ENCODE measurements at places on chromosomes 5 and 9.

DNA sequence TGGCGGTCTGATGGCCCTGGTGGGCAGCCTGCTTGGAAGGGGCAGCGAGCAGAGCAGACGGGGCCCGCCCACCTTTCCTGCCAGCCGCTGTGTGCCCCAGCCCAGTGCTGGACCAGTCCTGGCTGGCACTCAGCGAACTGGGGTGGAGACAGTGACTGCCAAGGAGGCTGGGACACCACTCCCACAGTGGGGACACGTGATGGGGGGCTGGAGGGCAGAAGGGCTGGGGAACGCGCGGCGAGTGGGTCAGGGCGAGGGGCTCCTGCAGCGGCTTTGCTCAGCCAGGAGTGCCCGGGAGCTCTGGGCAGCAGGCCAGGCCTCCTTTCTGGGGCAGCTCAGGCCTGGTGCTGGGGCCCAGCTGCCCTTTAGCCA lies 19.5 kb downstream of the NCS1 start:
- H3K4me1 ChIP-seq = no peaks in the 10 kb centered on the region
- no peaks in the 10 kb centered on the region for H3K27me3 ChIP-seq
- no peaks in the 10 kb centered on the region for H3K36me3 ChIP-seq

GRCh38 chr5:132826424-132827082 lies 3.9 kb downstream of the SHROOM1 start:
- no peak overlapping the region for H3K27ac ChIP-seq
- peak overlapping the region; percentile 42 for H3K4me3 ChIP-seq
- H3K4me1 ChIP-seq = peaks cover 3% of the 10 kb centered on the region
- peaks cover 6% of the 10 kb centered on the region for H3K36me3 ChIP-seq
- DNase-seq = no peak
- H3K27me3 ChIP-seq = peaks cover 25% of the 10 kb centered on the region

GRCh38 chr9:35357116-35357515 lies 132.8 kb upstream of the RUSC2 start:
- DNase-seq = no peak
- H3K4me3 ChIP-seq = no peak overlapping the region
- H3K36me3 ChIP-seq = no peaks in the 10 kb centered on the region
- no peaks in the 10 kb centered on the region for H3K4me1 ChIP-seq

- H3K4me3 ChIP-seq = no peak overlapping the region
- no peaks in the 10 kb centered on the region for H3K27me3 ChIP-seq
- H3K4me1 ChIP-seq = no peaks in the 10 kb centered on the region
- H3K27ac ChIP-seq = no peak overlapping the region
Measured at GRCh38 chr5:78116167-78116566, 178.3 kb downstream of the AP3B1 start.

- H3K27me3 ChIP-seq = no peaks in the 10 kb centered on the region
- no peak overlapping the region for H3K27ac ChIP-seq
- H3K4me3 ChIP-seq = no peak overlapping the region
- H3K4me1 ChIP-seq = no peaks in the 10 kb centered on the region
- no peak for DNase-seq
Measured at GRCh38 chr9:79143211-79143610, 428.6 kb upstream of the TLE4 start.

GRCh38 chr5:91332267-91333045 lies 50.7 kb downstream of the ARRDC3 start:
- H3K4me1 ChIP-seq = peaks cover 6% of the 10 kb centered on the region
- no peak overlapping the region for H3K27ac ChIP-seq
- H3K27me3 ChIP-seq = no peaks in the 10 kb centered on the region
- no peaks in the 10 kb centered on the region for H3K36me3 ChIP-seq
- no peak overlapping the region for H3K4me3 ChIP-seq
- no peak for DNase-seq

GRCh38 chr9:133513214-133514100 lies 11.3 kb downstream of the MYMK start:
- DNase-seq = no peak
- H3K27ac ChIP-seq = no peak overlapping the region
- no peaks in the 10 kb centered on the region for H3K36me3 ChIP-seq
- H3K4me3 ChIP-seq = no peak overlapping the region

DNA sequence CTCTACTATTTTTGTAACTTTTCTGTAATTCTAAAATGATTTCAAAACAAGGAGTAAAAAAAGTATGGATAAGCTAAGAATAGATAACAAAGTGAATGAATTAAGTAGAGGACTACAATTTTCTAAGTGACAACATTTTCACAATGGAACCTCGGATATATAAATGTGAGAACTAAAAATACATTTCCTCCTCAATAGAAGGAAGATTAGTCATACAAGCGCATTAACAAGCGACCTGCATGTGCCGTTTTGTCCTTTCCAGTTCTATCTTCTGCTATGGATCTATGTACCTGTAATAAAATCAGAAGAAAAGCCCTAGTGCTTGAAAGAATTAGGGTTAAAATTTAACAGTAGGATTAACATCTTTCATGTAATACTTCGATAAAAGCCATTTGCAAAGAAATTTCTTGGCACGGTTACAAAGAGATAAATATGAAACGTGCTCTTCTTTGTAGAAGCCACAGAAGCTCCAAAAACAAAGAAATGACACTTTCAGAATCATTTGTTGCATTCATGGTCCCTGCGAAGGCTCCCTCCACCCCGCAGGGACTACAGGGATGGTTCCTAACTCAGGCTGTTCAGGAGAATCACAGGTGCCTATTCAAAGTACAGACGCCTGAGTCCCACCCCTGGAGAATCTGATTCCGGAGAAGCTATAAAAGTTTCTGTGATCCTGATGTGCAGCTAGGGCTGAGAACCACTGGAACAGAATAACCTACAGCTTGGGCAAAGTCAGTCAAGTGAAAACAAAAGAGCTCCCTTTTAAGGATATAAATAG lies 216.6 kb upstream of the EFNA5 start:
- H3K4me3 ChIP-seq = no peak overlapping the region
- H3K27ac ChIP-seq = no peak overlapping the region
- no peaks in the 10 kb centered on the region for H3K27me3 ChIP-seq
- H3K4me1 ChIP-seq = no peaks in the 10 kb centered on the region

DNA sequence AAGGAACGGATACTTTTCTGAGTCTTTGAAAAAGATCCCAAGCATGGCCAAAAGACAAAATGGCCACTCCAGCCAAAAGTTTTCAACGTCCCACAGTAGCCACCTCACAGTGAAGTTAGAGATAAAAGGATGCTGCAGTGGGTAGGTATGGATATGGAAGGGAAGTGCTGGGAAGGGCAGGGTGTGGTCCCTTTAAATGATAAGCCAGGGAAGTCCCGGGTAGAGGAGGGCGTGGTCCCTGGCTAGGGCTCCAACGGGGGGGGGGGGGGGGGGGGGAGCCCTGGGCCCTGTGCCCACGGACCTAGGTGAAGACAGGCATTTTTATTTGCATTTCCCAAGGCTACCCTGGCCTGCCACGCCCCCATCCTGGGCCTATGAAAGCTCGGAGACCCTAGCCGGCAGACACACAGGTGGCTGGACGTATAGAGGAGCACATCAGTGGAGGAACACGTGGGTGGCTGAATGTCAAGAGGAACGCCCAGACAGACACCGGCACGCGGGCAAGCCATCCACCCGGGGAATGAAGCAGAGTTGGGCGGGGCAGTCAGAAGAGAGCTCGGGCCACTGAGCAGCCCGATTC lies 306.7 kb downstream of the NFIB start:
- no peaks in the 10 kb centered on the region for H3K27me3 ChIP-seq
- no peaks in the 10 kb centered on the region for H3K36me3 ChIP-seq
- H3K4me1 ChIP-seq = no peaks in the 10 kb centered on the region
- no peak overlapping the region for H3K4me3 ChIP-seq

- H3K4me1 ChIP-seq = peaks cover 1% of the 10 kb centered on the region
- no peak overlapping the region for H3K27ac ChIP-seq
- no peaks in the 10 kb centered on the region for H3K36me3 ChIP-seq
- H3K4me3 ChIP-seq = no peak overlapping the region
- H3K27me3 ChIP-seq = no peaks in the 10 kb centered on the region
Measured at GRCh38 chr9:106615118-106615889, 247.7 kb upstream of the ZNF462 start.

DNA sequence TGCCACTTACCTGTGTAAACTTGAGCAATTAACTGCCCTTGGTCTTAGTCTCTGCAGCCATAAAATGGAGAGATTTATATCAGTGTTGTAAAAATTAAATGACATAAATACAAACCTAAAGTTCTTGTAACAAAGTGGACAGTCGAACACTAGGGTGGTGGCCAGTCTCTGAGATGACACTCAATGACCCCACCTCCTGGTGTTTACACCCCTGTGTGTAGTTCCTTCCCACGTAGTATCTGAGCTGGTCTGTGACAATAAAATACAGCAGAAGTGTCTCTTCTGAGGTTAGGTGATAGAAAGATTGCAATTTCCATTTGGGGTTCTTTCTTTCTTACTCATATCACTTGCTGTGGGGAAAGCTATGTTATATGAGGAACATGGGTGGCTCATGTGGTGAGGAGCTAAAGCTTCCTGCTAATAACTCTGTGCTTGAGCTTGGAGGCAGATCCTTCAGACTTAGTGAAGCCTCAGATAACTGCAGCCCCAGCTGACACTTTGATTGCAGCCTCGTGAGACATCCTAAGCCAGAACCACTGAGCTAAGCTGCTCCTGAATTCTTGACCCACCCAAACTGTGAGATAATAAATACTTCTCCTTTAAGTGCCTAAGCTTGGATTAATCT lies 173.4 kb upstream of the CHD1 start:
- no peaks in the 10 kb centered on the region for H3K36me3 ChIP-seq
- H3K27ac ChIP-seq = no peak overlapping the region
- no peaks in the 10 kb centered on the region for H3K4me1 ChIP-seq
- H3K27me3 ChIP-seq = no peaks in the 10 kb centered on the region
- no peak overlapping the region for H3K4me3 ChIP-seq

GRCh38 chr5:143059976-143060765 lies 290.0 kb downstream of the ARHGAP26 start:
- H3K4me1 ChIP-seq = peaks cover 2% of the 10 kb centered on the region
- H3K27ac ChIP-seq = no peak overlapping the region
- no peak for DNase-seq

GRCh38 chr9:88164850-88165249 lies 26.6 kb upstream of the SPATA31C2 start:
- DNase-seq = no peak
- H3K36me3 ChIP-seq = peaks cover 4% of the 10 kb centered on the region
- no peak overlapping the region for H3K27ac ChIP-seq
- H3K4me1 ChIP-seq = peaks cover 8% of the 10 kb centered on the region

- no peaks in the 10 kb centered on the region for H3K27me3 ChIP-seq
- H3K4me1 ChIP-seq = no peaks in the 10 kb centered on the region
- H3K36me3 ChIP-seq = peaks cover 4% of the 10 kb centered on the region
- H3K27ac ChIP-seq = no peak overlapping the region
- no peak overlapping the region for H3K4me3 ChIP-seq
Measured at GRCh38 chr9:97046228-97046627, 7.3 kb upstream of the CTSV start.

- DNase-seq = no peak
- no peaks in the 10 kb centered on the region for H3K36me3 ChIP-seq
- no peaks in the 10 kb centered on the region for H3K4me1 ChIP-seq
- no peak overlapping the region for H3K27ac ChIP-seq
- no peak overlapping the region for H3K4me3 ChIP-seq
- no peaks in the 10 kb centered on the region for H3K27me3 ChIP-seq
Measured at GRCh38 chr5:162473041-162473714, 405.6 kb downstream of the GABRG2 start.

GRCh38 chr5:169746147-169746694 lies 109.1 kb downstream of the DOCK2 start:
- no peak overlapping the region for H3K4me3 ChIP-seq
- H3K27ac ChIP-seq = no peak overlapping the region
- no peaks in the 10 kb centered on the region for H3K27me3 ChIP-seq

- H3K27ac ChIP-seq = no peak overlapping the region
- no peaks in the 10 kb centered on the region for H3K4me1 ChIP-seq
- no peaks in the 10 kb centered on the region for H3K27me3 ChIP-seq
- no peak overlapping the region for H3K4me3 ChIP-seq
- DNase-seq = no peak
Measured at GRCh38 chr5:28512648-28513047, 1474.3 kb upstream of the CDH9 start.

DNA sequence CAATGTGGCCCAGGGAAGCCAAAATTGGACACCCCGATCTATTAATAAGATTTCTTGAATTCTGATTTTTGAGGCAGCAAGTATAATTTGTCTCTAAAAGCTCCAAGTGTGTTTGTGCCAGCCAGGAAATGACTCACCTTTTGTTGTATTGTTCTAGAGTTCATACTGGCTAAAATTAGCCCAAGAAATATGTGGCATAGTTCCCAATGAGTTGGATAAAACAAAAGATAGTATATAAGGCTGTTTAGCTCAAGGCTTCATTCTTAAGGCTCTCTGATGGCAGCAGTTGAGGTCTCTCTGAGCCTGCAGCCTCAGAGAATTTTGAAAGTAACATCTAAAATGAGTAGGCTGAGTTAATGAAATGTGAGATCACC lies 21.6 kb downstream of the HMGXB3 start:
- no peak overlapping the region for H3K27ac ChIP-seq
- DNase-seq = no peak
- H3K27me3 ChIP-seq = no peaks in the 10 kb centered on the region
- no peak overlapping the region for H3K4me3 ChIP-seq
- peaks cover 2% of the 10 kb centered on the region for H3K4me1 ChIP-seq

GRCh38 chr9:94805585-94805984 lies 79.1 kb downstream of the AOPEP start:
- H3K4me3 ChIP-seq = no peak overlapping the region
- H3K27ac ChIP-seq = no peak overlapping the region
- no peak for DNase-seq
- no peaks in the 10 kb centered on the region for H3K27me3 ChIP-seq
- peaks cover 5% of the 10 kb centered on the region for H3K36me3 ChIP-seq
- no peaks in the 10 kb centered on the region for H3K4me1 ChIP-seq

GRCh38 chr5:116035123-116035522 lies 2.9 kb downstream of the ARL14EPL start:
- no peaks in the 10 kb centered on the region for H3K36me3 ChIP-seq
- H3K27me3 ChIP-seq = no peaks in the 10 kb centered on the region
- H3K4me1 ChIP-seq = no peaks in the 10 kb centered on the region
- no peak overlapping the region for H3K4me3 ChIP-seq

GRCh38 chr5:38500573-38501260 lies 55.7 kb downstream of the LIFR start:
- no peaks in the 10 kb centered on the region for H3K36me3 ChIP-seq
- no peak overlapping the region for H3K4me3 ChIP-seq
- H3K4me1 ChIP-seq = no peaks in the 10 kb centered on the region
- no peak for DNase-seq

DNA sequence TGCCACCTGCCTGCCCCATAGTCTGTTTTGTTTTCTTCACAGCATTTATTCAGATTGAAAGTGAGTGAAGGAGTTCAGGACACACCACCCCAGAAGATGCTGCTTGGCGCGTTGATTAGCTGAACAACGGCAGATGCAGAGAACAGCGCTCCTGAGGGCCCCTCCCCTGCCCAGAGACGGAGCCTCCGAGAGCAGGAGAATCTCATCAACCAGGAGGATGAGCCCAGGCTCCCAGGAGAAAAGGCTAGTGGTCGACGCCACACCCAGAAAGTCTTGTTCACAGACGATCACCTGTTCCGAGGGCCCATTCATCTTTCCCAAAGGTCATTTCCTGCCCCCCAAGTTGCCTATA lies 180.4 kb upstream of the PPP1R26 start:
- H3K4me1 ChIP-seq = peaks cover 3% of the 10 kb centered on the region
- DNase-seq = no peak
- no peak overlapping the region for H3K27ac ChIP-seq
- no peak overlapping the region for H3K4me3 ChIP-seq
- no peaks in the 10 kb centered on the region for H3K27me3 ChIP-seq

GRCh38 chr5:165015547-165015946 lies 1510.1 kb downstream of the MAT2B start:
- H3K27me3 ChIP-seq = no peaks in the 10 kb centered on the region
- no peak for DNase-seq
- no peak overlapping the region for H3K4me3 ChIP-seq

- no peaks in the 10 kb centered on the region for H3K27me3 ChIP-seq
- H3K4me3 ChIP-seq = no peak overlapping the region
- peaks cover 39% of the 10 kb centered on the region for H3K36me3 ChIP-seq
- H3K4me1 ChIP-seq = no peaks in the 10 kb centered on the region
- no peak for DNase-seq
Measured at GRCh38 chr5:59716966-59717500, 176.5 kb downstream of the PDE4D start.

GRCh38 chr5:7717691-7718090 lies 133.2 kb downstream of the CFAP90 start:
- no peaks in the 10 kb centered on the region for H3K27me3 ChIP-seq
- H3K4me3 ChIP-seq = no peak overlapping the region
- H3K36me3 ChIP-seq = peaks cover 31% of the 10 kb centered on the region
